ENCODE measurements at places on chromosomes 16 and 17. TPM values are rescaled to one million over a fixed set of nuclear protein-coding genes. Genes with fewer than 3 reads are reported as not detected.

SLC47A2 gene
- total RNA-seq = not detected

CIITA gene
- total RNA-seq = not detected

- no peak for DNase-seq
These were observed 20.7 kb downstream of the CPNE2 start for GRCh38 chr16:57113042-57113453.

NUFIP2 gene
- total RNA-seq = 19.3 TPM

Measured in HT-29 (cell line).